ENCODE measurements at places on chromosomes 2 and 18. TPM values are rescaled to one million over a fixed set of nuclear protein-coding genes. Genes with fewer than 3 reads are reported as not detected.
A peak's percentile ranks its signal among the peaks of the same experiment; 100 is the strongest.

GRCh38 chr2:106342831-106343251 is 125.4 kb downstream of the RGPD3 start:
- no peak for DNase-seq
- no peak overlapping the region for H3K27ac ChIP-seq
- no peaks in the 10 kb centered on the region for H3K27me3 ChIP-seq
- H3K4me1 ChIP-seq: no peaks in the 10 kb centered on the region
- no peak overlapping the region for H3K4me3 ChIP-seq

GRCh38 chr2:25677877-25678276 is 4.5 kb upstream of the DTNB start:
- H3K4me3 ChIP-seq: no peak overlapping the region
- H3K4me1 ChIP-seq: peaks cover 6% of the 10 kb centered on the region
- H3K27me3 ChIP-seq: no peaks in the 10 kb centered on the region
- no peak overlapping the region for H3K27ac ChIP-seq
- no peak for DNase-seq
- H3K36me3 ChIP-seq: no peaks in the 10 kb centered on the region

- no peak overlapping the region for H3K4me3 ChIP-seq
- H3K27ac ChIP-seq: no peak overlapping the region
Measured at GRCh38 chr2:16494836-16495508, 170.7 kb downstream of the CYRIA start.

IL1A gene
- 0.32 TPM for polyA plus RNA-seq

CAPN14 gene
- polyA plus RNA-seq: not detected

- no peaks in the 10 kb centered on the region for H3K4me1 ChIP-seq
- H3K27ac ChIP-seq: no peak overlapping the region
- H3K4me3 ChIP-seq: no peak overlapping the region
- peaks cover 1% of the 10 kb centered on the region for H3K27me3 ChIP-seq
- DNase-seq: no peak
Measured at GRCh38 chr2:98623657-98624056, 15.3 kb downstream of the UNC50 start.

GRCh38 chr2:178315488-178315948 is 121.2 kb downstream of the OSBPL6 start:
- no peaks in the 10 kb centered on the region for H3K36me3 ChIP-seq
- H3K4me3 ChIP-seq: no peak overlapping the region
- no peak for DNase-seq
- H3K27me3 ChIP-seq: no peaks in the 10 kb centered on the region
- H3K27ac ChIP-seq: no peak overlapping the region

ABCB11 gene
- not detected for polyA plus RNA-seq

DNA sequence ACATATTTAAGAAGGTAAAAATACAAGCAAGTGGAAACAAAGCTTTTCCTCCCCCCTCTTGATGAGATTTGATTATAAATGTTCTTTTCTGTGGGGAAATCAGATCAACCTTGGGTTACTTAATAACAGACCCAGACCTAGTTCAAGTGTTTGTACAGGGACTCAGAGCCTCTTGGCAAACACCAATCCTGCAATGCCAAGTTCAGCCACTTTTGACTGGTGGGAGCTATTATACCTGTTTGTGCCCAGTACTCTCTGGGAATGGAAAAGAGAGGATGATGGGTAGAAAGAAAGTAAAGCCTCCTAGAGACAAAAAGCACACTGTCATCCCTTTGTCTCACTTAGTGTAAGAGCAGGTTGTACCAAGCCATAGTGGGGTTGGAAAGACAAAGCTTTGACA is 63.8 kb upstream of the EPHA4 start:
- no peak overlapping the region for H3K4me3 ChIP-seq
- H3K27me3 ChIP-seq: no peaks in the 10 kb centered on the region
- no peaks in the 10 kb centered on the region for H3K36me3 ChIP-seq
- H3K4me1 ChIP-seq: no peaks in the 10 kb centered on the region

HOXD12 gene
- not detected for polyA plus RNA-seq

IL18R1 gene
- not detected for polyA plus RNA-seq

DNA sequence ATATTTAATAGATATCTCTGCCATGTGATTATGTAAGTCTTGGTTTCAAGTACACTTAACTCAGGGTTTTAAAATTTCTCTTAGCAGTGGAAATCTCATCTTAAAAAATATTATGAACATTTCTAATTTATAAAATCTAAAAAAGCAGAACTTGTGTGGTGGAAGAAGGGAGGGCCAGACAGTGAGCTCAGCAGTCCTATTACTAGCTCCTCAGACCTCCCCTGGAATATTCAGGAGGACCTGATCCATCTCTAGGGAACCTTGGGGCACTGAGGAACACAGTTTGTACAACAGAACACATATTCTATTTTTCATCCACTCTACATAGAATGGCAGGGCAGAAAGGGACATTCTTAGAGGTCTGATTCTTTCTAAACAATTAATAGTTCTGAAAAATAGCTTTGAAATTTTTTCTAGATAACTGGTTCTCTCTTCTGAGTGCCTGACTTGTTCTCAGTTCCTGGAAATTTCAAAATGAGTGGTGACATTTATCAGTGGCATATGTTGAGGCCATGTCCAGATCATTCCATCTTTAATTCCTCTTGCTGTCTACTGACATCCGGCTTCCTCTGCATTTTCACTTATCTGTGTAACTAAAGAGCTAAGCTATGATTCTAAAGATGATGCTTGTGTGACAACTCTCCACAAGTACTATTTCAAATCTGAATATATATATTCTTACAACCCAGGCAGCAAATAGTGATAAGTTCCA is 8.2 kb upstream of the MAP4K4 start:
- DNase-seq: no peak
- no peaks in the 10 kb centered on the region for H3K4me1 ChIP-seq
- no peak overlapping the region for H3K4me3 ChIP-seq
- H3K27ac ChIP-seq: no peak overlapping the region
- H3K27me3 ChIP-seq: no peaks in the 10 kb centered on the region

- no peak overlapping the region for H3K4me3 ChIP-seq
- peaks cover 5% of the 10 kb centered on the region for H3K36me3 ChIP-seq
- DNase-seq: no peak
- H3K4me1 ChIP-seq: no peaks in the 10 kb centered on the region
Measured at GRCh38 chr2:95530734-95531133, 46.2 kb upstream of the TRIM43B start.

GRCh38 chr2:54629914-54630857 is 93.3 kb upstream of the EML6 start:
- DNase-seq: no peak
- no peaks in the 10 kb centered on the region for H3K27me3 ChIP-seq
- no peak overlapping the region for H3K4me3 ChIP-seq
- no peak overlapping the region for H3K27ac ChIP-seq
- H3K36me3 ChIP-seq: peaks cover 93% of the 10 kb centered on the region

- H3K36me3 ChIP-seq: no peaks in the 10 kb centered on the region
- peak; percentile 7 for DNase-seq
- H3K4me3 ChIP-seq: 0 out of 2 replicates have a peak overlapping the region, but pooled peaks have one; percentile 3
- H3K4me1 ChIP-seq: peaks cover 19% of the 10 kb centered on the region
- no peak overlapping the region for H3K27ac ChIP-seq
Measured at GRCh38 chr18:62788111-62788510, 72.8 kb downstream of the PHLPP1 start.

DNA sequence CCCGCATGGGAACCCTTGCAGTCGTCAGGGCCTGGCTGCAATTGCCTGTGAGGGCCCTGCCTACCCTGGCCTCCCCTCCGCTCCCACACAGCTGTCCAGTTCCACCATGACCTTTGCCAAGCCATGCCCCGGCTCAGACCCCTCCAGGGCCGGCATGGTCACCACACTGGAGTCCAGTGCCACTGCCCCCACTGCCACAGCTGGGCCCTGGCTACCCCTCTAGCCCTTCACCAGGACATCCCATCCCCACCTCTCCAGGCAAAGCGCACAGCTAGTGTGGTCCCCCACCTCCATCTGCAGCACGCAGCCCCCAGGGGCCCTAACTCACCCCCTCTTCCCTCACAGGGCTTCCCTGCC is 70.3 kb upstream of the SMAD7 start:
- H3K4me1 ChIP-seq: peaks cover 12% of the 10 kb centered on the region
- H3K36me3 ChIP-seq: no peaks in the 10 kb centered on the region
- no peaks in the 10 kb centered on the region for H3K27me3 ChIP-seq

IL1B gene
- not detected for polyA plus RNA-seq

- H3K4me3 ChIP-seq: no peak overlapping the region
- no peak for DNase-seq
Measured at GRCh38 chr2:80002568-80003157, 301.9 kb downstream of the LRRTM1 start.

DNA sequence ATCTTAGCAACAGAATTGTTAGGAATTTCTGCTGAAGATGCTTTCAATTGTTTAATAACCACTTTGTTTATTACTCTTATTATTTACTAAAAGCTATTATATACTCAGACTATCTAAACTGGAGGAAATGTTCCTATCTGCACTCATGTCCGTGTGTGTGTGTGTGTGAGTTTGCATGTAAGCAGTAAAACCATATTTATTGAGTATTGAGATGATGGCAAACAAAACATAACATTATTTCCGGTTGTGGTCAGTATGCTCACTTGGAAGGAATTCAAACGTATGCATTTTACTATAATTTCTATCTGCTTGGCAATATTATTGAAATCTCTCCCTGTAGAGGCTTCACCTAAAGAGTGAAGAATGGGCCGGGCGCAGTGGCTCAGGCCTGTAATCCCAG is 43.0 kb upstream of the ZNF804A start:
- H3K27ac ChIP-seq: no peak overlapping the region
- H3K36me3 ChIP-seq: no peaks in the 10 kb centered on the region
- H3K27me3 ChIP-seq: no peaks in the 10 kb centered on the region
- H3K4me3 ChIP-seq: no peak overlapping the region

- DNase-seq: no peak
- H3K4me1 ChIP-seq: no peaks in the 10 kb centered on the region
- no peaks in the 10 kb centered on the region for H3K36me3 ChIP-seq
- no peak overlapping the region for H3K27ac ChIP-seq
- no peaks in the 10 kb centered on the region for H3K27me3 ChIP-seq
Measured at GRCh38 chr2:75033516-75033915, 75.1 kb downstream of the POLE4 start.

ST8SIA5 gene
- 2.4 TPM for polyA plus RNA-seq

DNA sequence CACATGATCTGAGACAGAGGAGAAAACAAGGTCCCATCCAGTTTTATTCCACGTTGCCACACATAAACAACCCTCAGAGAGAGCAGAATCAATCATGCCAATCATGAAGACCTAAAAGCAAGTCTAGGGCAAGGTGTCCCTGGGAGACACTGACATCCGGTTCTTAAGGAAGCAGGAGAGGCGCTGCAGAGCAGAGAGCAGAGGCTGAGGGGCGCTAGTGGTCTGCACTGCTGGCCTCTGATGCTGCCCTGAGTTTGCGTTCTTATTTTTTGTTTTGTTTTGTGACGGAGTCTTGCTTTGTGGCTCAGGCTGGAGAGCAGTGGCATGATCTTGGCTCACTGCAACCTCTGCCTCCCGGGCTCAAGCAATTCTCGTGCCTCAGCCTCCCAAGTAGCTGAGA is 83.3 kb downstream of the SMIM21 start:
- no peaks in the 10 kb centered on the region for H3K27me3 ChIP-seq
- H3K27ac ChIP-seq: no peak overlapping the region
- no peak overlapping the region for H3K4me3 ChIP-seq

PRKCE gene
- polyA plus RNA-seq: 0.67 TPM

- no peak overlapping the region for H3K4me3 ChIP-seq
- no peak for DNase-seq
- no peaks in the 10 kb centered on the region for H3K36me3 ChIP-seq
- H3K27ac ChIP-seq: no peak overlapping the region
Measured at GRCh38 chr2:106701203-106702022, 184.6 kb downstream of the ST6GAL2 start.

OXER1 gene
- 2.9 TPM for polyA plus RNA-seq

ATP8B1 gene
- 1.1 TPM for polyA plus RNA-seq

DNA sequence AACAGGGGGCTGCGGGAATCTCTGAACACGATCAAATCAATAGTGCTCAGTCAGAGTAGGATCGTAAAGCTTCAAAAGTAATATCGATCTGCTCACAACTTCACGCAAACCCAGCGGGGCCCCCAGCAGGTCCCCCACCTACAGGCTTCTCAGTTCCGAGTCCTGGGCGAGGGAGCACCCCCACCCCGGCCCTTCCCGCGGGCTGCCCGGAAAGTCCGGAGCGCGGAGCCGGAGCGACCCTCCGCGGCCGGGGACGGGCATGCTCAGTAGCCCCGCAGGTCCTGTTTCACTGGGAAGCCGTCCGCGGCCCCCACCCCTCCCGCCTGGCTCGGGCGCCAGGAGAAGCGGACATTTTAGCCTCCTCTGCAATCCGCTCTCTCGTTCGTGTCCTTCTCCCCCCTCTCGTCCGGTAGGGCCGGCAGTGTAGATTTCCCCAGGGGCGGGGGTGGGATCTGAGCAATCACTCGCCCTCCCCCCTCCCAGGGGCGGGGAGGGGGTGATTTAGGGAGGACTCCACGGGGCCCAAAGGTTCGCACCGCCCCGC is 3.3 kb upstream of the SPRED2 start:
- H3K27me3 ChIP-seq: peaks cover 27% of the 10 kb centered on the region
- H3K4me3 ChIP-seq: peak overlapping the region; percentile 95
- no peaks in the 10 kb centered on the region for H3K36me3 ChIP-seq
- peak overlapping the region; percentile 50 for H3K27ac ChIP-seq
- H3K4me1 ChIP-seq: peaks cover 13% of the 10 kb centered on the region

DNA sequence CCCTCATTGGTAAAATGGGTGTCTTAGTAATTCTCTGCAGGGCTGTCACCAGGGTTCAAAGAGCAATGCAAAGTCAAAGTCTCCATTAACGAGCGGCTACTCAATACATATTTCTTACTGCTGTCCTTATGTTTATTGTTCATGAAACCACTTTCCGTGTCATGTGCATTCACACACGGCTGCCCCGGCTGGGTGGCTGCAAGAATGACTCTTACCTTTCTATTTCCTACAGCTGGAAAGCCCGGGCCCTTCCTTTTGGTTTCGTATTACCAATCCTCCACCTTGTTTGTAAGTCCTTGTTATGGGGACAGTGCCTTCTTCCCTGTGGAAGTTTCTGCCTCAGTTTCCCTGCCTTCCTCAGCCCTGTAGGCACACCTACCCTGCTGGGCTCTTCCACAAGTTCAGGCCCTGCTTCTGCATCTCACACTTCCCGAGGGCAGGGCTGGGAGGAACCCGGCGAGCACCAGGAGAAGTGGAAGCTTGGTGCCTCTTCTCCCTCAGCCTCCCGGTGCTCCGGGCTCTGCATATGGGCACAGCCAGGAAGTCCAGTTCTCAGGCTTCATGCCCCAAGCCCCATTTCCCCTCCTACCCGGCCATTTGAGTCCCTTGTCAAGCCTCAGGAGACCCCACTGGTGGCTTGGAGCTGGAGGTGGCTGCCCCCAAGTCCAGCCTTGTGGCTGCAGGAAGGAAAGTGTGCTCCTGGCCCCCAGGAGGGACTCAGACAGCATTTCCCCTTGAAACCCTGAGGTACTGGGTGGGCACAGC is 18.7 kb upstream of the ACKR3 start:
- H3K27me3 ChIP-seq: no peaks in the 10 kb centered on the region
- H3K4me3 ChIP-seq: no peak overlapping the region
- no peak for DNase-seq
- H3K4me1 ChIP-seq: peaks cover 4% of the 10 kb centered on the region
- no peak overlapping the region for H3K27ac ChIP-seq

ZNF385B gene
- polyA plus RNA-seq: 0.82 TPM
